Ascending aorta (tissue), 2 donors: ENCODE measurements at places on chromosomes 7 and 10. TPM values are rescaled to one million over a fixed set of nuclear protein-coding genes. Genes with fewer than 3 reads are reported as not detected.

AKR1D1 gene
- total RNA-seq = not detected

FLNC gene
- 117 TPM for total RNA-seq

DNAH11 gene
- 0.75 TPM for total RNA-seq

SEMA3E gene
- 4.3 TPM for total RNA-seq

OR13A1 gene
- total RNA-seq = not detected

KCND2 gene
- total RNA-seq = 0.21 TPM

AP4M1 gene
- total RNA-seq = 29.6 TPM

ITGB1 gene
- total RNA-seq = 569 TPM

GPR146 gene
- total RNA-seq = 224 TPM

CNNM1 gene
- not detected for total RNA-seq

CDC14C gene
- not detected for total RNA-seq

CAV2 gene
- 92.6 TPM for total RNA-seq

EGR2 gene
- total RNA-seq = 11.9 TPM

- no peaks in the 10 kb centered on the region for H3K36me3 ChIP-seq
- H3K27ac ChIP-seq = no peak overlapping the region
- no peaks in the 10 kb centered on the region for H3K27me3 ChIP-seq
- no peak for DNase-seq
- no peaks in the 10 kb centered on the region for H3K4me1 ChIP-seq
Measured at GRCh38 chr7:75740846-75741497, 2.2 kb upstream of the HIP1 start.

DNA sequence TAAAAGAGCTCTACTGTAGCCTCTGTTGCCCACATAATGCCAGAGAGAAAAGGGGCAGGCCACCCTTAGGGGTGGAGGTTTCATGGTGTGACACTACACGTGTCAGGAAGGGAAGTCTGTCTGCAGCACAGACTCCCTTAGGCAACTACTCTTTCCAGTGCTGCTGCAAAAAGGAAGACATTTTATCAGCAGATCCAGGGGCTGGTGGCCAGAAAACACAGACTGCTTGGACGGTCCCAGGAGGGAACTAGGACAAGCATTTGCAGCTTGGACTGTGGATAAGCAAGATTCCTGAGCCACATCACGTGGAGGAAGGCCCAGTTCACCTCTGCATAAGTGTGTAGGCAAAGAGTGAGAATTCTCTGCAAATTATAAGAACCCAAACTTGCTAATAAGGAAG is 220.8 kb downstream of the FANK1 start:
- no peaks in the 10 kb centered on the region for H3K4me1 ChIP-seq
- no peak for DNase-seq
- H3K27me3 ChIP-seq = no peaks in the 10 kb centered on the region
- no peaks in the 10 kb centered on the region for H3K36me3 ChIP-seq
- H3K4me3 ChIP-seq = no peak overlapping the region

- no peak for DNase-seq
- H3K27me3 ChIP-seq = no peaks in the 10 kb centered on the region
- H3K27ac ChIP-seq = peak overlapping the region; percentile 75
- no peak overlapping the region for H3K4me3 ChIP-seq
Measured at GRCh38 chr10:43959364-43960134, 310.9 kb upstream of the ZNF32 start.

- peaks cover 16% of the 10 kb centered on the region for H3K36me3 ChIP-seq
- no peak for DNase-seq
- no peak overlapping the region for H3K4me3 ChIP-seq
- no peak overlapping the region for H3K27ac ChIP-seq
Measured at GRCh38 chr7:135729230-135729629, 1.2 kb upstream of the SLC13A4 start.

GRCh38 chr10:22230158-22230833 is 12.5 kb upstream of the EBLN1 start:
- H3K27me3 ChIP-seq = no peaks in the 10 kb centered on the region
- no peaks in the 10 kb centered on the region for H3K36me3 ChIP-seq
- DNase-seq = no peak
- peak overlapping the region; percentile 85 for H3K27ac ChIP-seq

DNA sequence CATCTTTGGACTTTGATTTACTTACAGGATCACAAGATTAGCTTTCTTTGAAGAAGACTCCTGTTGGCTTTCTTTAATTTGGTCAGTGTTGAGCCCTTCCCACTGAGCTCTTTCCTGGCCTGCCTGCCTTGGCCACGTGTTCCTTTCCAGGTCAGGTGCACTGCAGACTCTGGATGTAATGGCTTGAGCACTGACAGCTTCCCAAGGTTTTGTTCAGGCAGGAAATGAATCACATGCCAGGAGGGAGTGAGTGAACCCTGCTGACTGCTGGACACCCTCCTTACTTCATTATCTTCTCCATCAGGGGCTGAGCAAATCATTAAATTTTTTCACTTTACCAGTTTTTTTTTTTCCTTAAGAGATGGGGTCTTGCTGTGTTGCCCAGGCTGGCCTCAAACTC is 29.8 kb downstream of the SNX10 start:
- H3K4me3 ChIP-seq = no peak overlapping the region
- DNase-seq = no peak
- H3K27ac ChIP-seq = no peak overlapping the region
- no peaks in the 10 kb centered on the region for H3K36me3 ChIP-seq

- H3K4me3 ChIP-seq = no peak overlapping the region
- no peak overlapping the region for H3K27ac ChIP-seq
- H3K27me3 ChIP-seq = no peaks in the 10 kb centered on the region
- H3K36me3 ChIP-seq = no peaks in the 10 kb centered on the region
Measured at GRCh38 chr7:88835147-88835728, 39.7 kb upstream of the TEX47 start.

GRCh38 chr10:32348297-32349198 is 1.6 kb upstream of the EPC1 start:
- DNase-seq = no peak
- no peaks in the 10 kb centered on the region for H3K36me3 ChIP-seq
- no peaks in the 10 kb centered on the region for H3K27me3 ChIP-seq
- peak overlapping the region; percentile 25 for H3K27ac ChIP-seq
- no peak overlapping the region for H3K4me3 ChIP-seq

GRCh38 chr10:43076876-43077420 is at the start of gene RET:
TSS of gene RET (plus strand) at chr10:43077069. CDS start at chr10:43077259, 190 bp downstream.
- no peaks in the 10 kb centered on the region for H3K4me1 ChIP-seq
- no peak within 1 kb of the TSS for H3K27ac ChIP-seq
- H3K27me3 ChIP-seq = peaks cover 8% of the 10 kb centered on the region
- peak within 1 kb of the TSS; percentile 50 for H3K4me3 ChIP-seq
- no peak for DNase-seq

DNA sequence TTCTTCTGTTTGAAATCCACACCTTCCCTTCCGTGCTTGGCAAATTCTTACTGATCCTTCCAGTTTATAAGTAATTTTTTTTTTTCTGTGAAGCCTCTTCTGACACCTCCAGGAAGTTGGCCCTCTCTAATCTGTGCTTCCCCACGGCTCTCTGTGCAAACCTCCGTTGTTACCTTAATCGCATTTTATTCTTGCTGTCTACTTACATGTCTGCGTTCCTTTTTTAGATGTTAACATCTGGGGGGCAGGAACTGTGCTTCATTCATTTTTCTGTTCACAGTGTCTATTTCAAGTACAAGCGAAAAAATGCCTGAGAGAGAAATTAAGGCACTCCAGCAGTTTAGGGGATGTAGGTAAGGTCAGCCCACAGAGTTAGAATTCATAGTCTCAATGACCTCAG is 8.4 kb upstream of the CAMK1D start:
- no peaks in the 10 kb centered on the region for H3K36me3 ChIP-seq
- DNase-seq = no peak
- H3K4me3 ChIP-seq = no peak overlapping the region
- no peak overlapping the region for H3K27ac ChIP-seq
- no peaks in the 10 kb centered on the region for H3K27me3 ChIP-seq

GRCh38 chr7:147170341-147171012 is 1053.9 kb downstream of the CNTNAP2 start:
- H3K36me3 ChIP-seq = no peaks in the 10 kb centered on the region
- no peak for DNase-seq
- H3K27me3 ChIP-seq = no peaks in the 10 kb centered on the region
- no peaks in the 10 kb centered on the region for H3K4me1 ChIP-seq
- H3K4me3 ChIP-seq = no peak overlapping the region

GRCh38 chr7:75055830-75056772 is 17.5 kb downstream of the RCC1L start:
- DNase-seq = no peak
- peak overlapping the region; percentile 85 for H3K27ac ChIP-seq
- peaks cover 45% of the 10 kb centered on the region for H3K36me3 ChIP-seq
- H3K4me1 ChIP-seq = peaks cover 10% of the 10 kb centered on the region

DNA sequence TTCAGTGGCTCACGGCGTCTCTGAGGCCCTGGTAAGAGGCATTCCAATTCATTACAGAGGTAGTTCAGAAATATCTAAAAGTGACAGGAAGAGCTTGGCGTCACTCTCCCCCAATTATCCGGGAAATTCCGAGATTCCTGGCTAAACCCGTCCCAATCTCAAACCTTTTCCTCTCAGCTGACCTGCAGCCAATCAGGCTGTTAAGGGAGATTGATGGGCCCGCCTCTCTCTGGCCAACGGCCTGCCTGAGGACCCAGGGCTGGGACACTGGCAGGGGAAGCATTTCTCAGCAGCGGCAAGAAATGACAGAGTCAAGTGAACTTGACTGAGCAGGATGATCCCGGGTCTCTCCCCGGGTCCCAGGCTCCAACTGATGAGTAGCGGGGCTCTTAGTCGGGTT is 72.3 kb downstream of the EBF3 start:
- no peaks in the 10 kb centered on the region for H3K4me1 ChIP-seq
- H3K27me3 ChIP-seq = peaks cover 3% of the 10 kb centered on the region
- DNase-seq = no peak
- no peaks in the 10 kb centered on the region for H3K36me3 ChIP-seq
- no peak overlapping the region for H3K27ac ChIP-seq

GRCh38 chr7:100865938-100866728 is 1.1 kb upstream of the TRIP6 start:
- peaks cover 17% of the 10 kb centered on the region for H3K4me1 ChIP-seq
- no peaks in the 10 kb centered on the region for H3K27me3 ChIP-seq

DNA sequence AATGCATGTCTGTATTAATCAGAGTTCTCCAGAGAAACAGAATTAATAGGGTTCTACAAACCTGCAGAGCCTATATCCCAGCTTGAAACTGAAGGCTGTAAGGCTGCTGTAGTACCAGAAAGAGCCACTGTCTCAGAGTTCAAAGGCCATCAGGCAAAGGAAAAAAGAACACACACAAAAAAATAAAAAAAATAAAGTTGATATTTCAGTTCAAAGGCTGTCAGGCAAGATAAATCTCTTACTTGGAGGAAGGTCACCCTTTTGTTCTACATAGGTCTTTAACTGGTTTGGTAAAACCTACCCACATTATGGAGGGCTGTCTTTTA is 12.0 kb upstream of the TMEM26 start:
- no peaks in the 10 kb centered on the region for H3K4me1 ChIP-seq
- H3K27ac ChIP-seq = no peak overlapping the region
- H3K36me3 ChIP-seq = no peaks in the 10 kb centered on the region
- H3K4me3 ChIP-seq = no peak overlapping the region
- no peak for DNase-seq
- H3K27me3 ChIP-seq = no peaks in the 10 kb centered on the region

DNA sequence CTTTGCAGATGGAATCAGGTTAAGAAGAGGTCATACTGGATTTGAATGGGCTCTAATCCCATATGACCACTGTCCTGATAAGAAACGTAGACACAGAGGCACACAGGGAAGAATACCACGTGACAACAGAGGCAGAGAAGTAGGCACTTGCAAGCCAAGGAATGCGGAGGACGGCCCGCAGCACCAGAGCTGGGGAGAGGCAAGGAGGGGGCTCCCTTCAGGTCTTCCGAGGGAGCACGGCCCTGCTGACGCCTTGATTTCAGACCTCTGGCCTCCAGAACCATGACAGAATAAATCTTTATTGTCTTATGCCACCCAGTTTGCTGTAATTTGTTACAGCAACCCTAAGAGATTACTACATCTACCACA is 44.7 kb upstream of the TMEM213 start:
- DNase-seq = no peak
- no peaks in the 10 kb centered on the region for H3K27me3 ChIP-seq
- no peak overlapping the region for H3K27ac ChIP-seq
- H3K4me1 ChIP-seq = no peaks in the 10 kb centered on the region
- H3K36me3 ChIP-seq = no peaks in the 10 kb centered on the region

DNA sequence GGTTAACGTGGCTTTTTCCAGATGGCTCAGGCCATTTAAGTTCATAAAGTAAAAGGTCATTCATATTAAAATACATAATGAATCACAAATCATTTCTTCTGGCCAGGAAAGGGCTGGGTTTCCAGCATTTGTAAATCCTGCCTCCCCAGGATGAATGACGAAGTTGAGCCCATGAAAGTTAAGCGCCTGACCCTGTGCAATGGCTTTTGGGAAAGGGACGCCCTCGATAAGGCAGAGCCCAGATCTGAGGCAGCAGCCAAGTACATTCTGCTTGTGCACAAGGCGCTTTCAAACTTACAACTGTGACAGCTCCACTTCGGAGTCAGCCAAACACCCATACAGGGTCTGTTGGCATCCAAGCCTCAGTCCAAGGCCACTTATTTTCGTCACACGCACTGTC is 2.8 kb downstream of the GIMAP6 start:
- no peak overlapping the region for H3K4me3 ChIP-seq
- H3K27me3 ChIP-seq = no peaks in the 10 kb centered on the region
- H3K27ac ChIP-seq = no peak overlapping the region
- DNase-seq = no peak
- H3K36me3 ChIP-seq = peaks cover 4% of the 10 kb centered on the region
- no peaks in the 10 kb centered on the region for H3K4me1 ChIP-seq
